ENCODE measurements at places on chromosomes 3 and 15.

GRCh38 chr3:8166014-8166413 lies 335.6 kb upstream of the LMCD1 start:
- no peak for DNase-seq

DNA sequence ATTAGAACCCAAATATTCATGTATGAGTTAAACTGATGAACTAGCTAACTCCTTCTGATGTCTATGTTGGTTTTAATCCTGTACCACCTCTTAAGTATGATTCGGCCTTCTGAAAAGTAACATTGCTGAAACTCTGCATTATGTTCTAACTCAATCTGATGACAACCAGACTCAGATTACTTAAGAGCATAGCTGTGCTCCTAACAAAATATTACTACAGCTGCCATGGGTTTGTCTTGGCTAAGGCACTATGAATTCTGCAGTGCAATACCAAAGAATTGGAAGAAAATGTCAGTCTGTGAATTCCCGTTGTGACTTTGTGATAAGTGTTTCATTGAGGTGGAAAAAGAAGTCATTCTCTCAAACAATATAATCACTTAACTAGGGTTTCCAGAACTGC lies 224.4 kb downstream of the ZMAT3 start:
- DNase-seq: no peak

GRCh38 chr3:128187495-128187894 lies 34.2 kb downstream of the EEFSEC start:
- DNase-seq: no peak

GRCh38 chr3:144548346-144548745 lies 576.7 kb downstream of the DIPK2A start:
- DNase-seq: no peak

- no peak for DNase-seq
These were observed 1.1 kb upstream of the VPS18 start for GRCh38 chr15:40893019-40893670.

Data from stimulated activated CD8-positive, alpha-beta memory T cell treated with anti-CD3 and anti-CD28 coated beads, Interleukin-4, amount 100 ng/mL, for 4 hours (primary cell).